ENCODE measurements at places on chromosomes 11 and 22.
A peak's percentile ranks its signal among the peaks of the same experiment; 100 is the strongest.

DNA sequence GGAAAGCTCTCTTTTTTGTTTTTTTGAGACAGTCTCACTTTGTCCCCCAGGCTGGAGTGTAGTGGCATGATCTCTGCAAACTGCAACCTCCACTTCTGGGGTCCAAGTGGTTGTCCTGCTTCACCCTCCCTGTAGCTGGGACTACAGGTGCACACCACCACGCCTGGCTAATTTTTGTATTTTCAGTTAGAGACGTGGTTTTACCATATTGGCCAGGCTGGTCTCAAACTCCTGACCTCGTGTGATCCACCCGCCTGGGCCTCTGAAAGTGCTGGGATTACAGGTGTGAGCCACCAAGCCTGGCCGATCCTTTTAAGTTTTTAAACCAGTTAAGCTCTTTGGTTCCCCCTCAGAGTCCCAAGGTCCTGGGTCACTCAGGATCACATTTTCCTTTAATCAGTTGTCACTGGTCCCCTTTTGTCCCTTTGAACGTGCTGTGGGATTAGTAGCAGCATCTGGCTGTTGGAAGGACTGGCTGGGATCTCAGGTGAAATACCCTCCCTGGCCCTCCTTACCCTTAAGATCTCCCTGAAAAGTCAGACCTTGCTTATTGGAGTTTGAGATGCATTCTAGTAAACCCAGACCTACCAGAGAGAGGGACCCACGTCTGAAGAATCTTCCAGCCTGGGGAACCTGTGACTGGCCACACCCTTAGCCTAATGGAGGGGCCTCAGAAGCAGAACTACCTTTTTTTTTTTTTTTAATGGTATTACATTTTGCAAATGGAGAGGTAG, 8.1 kb downstream of the MALAT1 start:
- no peak for DNase-seq

- DNase-seq: no peak
Observed at GRCh38 chr11:95517453-95517852, 272.1 kb downstream of the FAM76B start.

DNA sequence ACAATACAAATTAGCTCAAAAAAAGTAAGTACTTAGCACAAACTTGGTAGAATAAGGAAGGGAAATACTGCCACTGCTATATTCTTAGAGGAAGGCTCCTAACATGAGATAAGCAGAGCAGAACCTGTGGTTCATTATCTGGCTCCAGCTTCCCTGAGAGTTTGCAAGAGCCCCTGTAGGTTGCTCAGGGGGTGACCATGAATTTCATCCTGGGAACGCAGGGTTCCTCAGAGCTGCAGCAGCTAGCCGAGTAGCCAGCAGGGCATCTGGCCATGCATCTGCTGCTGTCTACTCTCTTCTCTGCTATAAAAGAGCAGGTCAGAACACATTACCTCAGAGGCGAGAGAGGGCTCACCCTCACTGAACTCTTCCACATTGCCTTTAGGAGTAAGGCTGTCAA, 67.3 kb downstream of the TRPC6 start:
- DNase-seq: no peak

- no peak for DNase-seq
Observed at GRCh38 chr22:34294986-34295385, 374.7 kb upstream of the LARGE1 start.

GRCh38 chr22:39624501-39624821, 53.9 kb downstream of the CACNA1I start:
- no peak for DNase-seq

DNA sequence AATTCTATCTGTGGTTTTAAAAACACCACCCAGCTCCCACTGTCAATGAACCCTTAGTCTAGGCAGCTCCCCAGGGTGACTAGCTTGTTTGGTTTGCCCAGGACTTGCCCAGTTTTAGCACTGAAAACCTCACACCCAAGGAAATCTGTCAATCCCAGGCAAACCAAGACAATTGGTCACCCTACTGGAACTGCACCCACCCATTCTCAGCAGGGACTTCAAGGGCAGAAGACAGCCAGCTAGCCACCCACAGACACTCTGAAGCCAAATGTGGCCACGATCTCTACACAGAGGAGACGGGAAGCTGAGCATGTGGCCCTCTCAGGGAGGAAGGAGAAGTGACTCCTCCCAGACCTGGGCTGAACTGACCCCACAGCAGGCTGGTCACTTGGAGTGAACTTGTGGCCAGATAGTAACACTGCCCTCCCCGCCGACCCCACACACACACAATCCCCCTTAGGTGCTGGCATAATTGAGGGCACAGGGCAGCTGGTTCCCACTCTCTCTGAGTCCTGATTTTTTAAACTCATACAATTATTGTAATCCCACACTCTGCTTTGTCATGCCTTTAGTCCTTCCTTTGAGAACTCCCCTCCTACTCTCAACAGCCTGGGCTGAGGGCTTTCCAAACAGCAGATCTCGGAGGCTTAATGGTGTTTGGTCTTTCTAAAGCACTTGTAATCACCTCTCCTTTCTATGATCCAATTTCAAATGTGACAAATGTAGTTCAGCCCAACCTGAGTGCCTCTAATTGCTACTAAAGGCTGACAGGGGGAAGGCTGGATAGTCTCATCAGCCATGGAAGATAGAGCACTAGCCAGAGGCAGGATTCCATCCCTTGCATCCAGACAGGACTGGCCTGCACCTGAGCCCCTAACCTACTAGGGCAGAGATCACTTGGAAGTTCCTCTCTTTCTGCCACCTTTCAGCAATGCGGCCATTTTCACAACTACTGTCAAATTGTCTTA, 74.7 kb upstream of the DRD2 start:
- DNase-seq: no peak

DNA sequence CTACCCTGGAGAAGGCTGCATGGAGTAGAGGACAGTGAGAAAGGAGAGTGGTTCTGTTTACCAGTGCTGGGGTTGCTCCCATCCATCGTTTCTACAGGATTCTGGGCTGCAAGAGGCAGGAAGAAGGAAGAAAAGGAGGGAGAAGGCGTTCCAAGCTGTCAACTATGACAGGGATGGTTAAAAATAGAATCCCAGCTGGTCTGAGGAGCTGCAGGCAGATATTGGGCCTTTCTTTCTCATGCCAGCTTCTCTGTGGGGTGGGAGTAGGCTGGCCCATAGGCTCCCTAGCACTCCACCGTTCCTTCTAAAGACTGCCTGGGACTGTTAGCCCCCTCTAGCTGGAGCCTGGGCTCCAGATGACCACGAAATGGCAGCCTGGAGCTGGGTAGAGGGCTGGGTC, 13.6 kb downstream of the CCKBR start:
- no peak for DNase-seq

GRCh38 chr11:2446590-2447252, 1.9 kb downstream of the KCNQ1 start:
- no peak for DNase-seq

GRCh38 chr11:78798663-78799062, 224.0 kb upstream of the NARS2 start:
- peak; percentile 35 for DNase-seq

DNA sequence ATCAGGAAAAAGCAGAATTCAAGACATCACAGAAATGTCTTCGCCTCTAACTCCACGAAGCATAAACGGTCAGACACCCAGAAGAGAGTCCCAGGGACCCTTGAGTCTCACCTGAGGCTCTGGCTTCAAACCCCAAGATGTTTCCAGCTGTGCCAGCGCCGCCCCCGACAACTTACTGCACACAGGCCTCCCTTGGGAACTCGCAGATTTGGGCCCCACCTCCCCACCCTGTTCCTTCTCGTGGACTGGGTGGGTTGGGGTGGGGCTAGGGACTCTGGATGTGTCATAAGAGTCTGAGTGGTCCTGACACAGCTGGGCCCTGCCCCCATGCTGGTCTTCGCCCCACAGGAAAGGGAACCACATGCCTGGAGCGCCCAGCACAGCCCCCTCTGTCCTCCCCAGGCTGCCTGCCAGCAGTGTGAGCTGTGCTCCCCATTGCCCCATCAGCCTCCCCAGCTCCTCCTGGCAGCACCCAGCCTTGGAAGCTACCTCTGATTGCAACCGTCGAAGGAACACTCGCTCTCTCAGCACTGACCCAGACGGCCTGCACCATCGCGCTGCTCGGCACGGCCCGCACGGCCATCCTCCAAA, 147.5 kb downstream of the CRYBB2 start:
- no peak for DNase-seq
